ENCODE measurements at places on chromosomes 7 and 10.

GRCh38 chr10:92075829-92076228 is 152.3 kb downstream of the BTAF1 start:
- DNase-seq, result no peak

GRCh38 chr10:29501692-29502091 is 133.1 kb downstream of the SVIL start:
- DNase-seq, result no peak

DNA sequence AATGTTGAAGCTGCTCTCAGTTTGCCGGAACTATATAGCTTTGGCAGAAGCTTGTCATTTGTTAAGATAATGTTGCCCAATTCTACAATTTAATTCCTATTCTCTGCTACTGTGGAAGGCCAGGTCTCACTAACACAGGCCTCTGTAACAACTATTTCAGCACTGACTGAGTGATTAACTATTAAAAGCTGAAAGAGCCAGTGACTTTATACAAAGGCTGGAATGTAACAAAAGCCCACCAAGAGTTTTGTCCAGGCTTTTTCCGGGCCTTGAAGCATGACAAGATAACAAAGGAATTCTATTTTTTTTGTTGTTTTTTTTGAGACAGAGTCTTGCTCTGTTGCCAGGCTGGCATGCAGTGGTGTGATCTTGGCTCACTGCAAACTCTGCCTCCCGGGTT is 795.6 kb downstream of the PHTF2 start:
- DNase-seq, result no peak

GRCh38 chr7:47265621-47266020 is 316.3 kb downstream of the TNS3 start:
- no peak for DNase-seq

DNA sequence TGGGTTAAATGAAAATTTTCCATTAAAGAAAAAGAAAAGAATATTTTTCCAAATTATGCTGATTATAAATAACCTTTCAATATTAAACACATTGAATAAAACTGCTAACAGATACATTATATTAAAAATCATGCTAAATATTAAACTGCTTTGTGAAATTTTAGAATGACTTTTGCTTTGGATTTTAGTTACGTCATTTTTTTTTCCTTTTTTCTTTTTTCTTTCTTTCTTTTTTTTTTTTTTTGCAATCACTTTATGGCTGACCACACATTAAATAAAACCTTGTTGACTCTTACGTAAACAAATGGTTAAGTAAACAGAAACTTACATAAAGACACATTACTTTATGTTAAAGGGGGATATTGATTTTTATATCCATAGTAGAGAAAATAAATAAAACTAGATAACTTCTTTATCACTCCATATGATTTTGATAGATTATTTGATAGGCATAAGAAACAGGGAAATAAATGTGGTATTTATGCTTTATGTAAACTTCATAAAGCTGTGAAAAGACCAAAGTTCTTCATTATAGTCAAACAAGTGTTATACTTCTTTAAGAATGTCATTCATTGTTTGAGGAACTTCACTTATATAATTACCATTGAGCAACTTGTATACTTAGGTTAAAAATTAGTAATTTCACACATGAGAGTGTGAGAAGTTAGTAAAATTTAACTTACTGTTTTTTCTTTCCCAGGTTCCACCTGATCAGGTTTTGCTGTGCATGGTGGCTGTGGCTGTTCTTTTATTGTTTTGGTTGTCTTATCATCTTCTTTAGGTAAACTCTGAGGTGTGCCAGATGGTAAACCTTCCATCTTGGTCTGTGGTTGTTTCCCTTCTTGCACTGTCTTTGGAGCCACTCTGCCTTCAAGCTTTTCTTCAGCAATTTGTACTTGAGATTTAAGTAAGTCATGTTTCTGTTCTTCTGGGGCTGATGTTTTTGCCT is 197.3 kb downstream of the PCLO start:
- DNase-seq, result no peak

DNA sequence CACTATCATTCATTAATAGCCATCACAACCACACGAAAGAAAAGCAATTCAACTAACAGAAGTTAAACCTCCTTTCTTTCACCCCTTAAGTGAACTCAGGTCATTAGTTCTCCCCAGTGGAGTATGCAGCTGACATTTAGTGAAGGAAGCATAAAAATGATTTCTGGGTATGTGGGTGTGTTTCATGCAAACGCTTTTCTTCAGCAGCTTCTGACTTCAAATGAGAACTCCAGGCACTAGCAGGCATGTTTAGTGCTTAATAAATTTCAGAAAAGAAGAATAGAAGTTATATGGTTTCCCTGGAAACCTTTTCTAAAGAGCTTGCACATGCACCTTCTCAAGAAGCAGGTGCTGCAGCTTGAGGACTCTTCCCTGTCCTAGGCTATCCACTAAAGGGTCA is 62.5 kb downstream of the PIK3CG start:
- no peak for DNase-seq

GRCh38 chr7:158355456-158356065 is 232.1 kb downstream of the PTPRN2 start:
- no peak for DNase-seq

DNA sequence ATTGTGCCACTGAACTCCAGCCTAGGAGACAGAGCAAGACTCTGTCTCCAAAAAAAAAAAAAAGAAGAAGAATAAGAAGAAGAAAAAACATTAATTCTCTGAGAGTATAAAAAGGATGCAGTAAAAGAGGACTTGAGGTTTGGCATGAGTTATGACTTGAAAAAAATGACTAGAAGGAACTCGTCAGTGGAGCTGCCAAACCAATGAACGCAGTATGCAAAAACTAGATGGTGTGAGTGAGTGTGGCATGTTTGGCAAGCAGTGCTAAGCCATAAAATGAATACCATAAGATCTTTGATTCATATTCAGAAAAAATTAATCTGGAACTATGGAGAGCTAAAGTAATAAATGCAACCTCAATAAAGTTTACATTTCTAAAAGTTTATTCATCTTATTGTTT is 68.6 kb upstream of the MEOX2 start:
- DNase-seq, result no peak

DNA sequence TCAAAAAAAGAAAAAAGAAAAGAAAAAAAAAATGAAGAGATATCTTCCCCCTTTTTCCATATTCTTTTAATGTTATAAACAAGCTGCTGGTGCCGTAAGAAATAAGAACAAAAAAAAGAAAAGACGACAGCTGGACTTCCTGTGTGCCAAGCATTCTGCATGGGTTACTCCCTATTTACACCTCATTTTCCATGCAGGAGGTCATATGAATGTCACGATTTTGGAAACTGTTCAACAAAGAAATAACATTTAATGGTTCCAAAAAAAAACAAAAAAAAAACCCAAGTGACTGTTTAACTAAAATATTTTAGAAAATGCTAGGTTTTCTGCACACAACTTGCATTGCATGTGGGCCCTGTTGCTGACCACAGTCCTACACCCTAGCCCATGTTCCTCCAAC is 159.3 kb downstream of the TNS3 start:
- no peak for DNase-seq

- DNase-seq, result no peak
Measured at GRCh38 chr7:140330128-140330527, 68.2 kb downstream of the SLC37A3 start.

DNA sequence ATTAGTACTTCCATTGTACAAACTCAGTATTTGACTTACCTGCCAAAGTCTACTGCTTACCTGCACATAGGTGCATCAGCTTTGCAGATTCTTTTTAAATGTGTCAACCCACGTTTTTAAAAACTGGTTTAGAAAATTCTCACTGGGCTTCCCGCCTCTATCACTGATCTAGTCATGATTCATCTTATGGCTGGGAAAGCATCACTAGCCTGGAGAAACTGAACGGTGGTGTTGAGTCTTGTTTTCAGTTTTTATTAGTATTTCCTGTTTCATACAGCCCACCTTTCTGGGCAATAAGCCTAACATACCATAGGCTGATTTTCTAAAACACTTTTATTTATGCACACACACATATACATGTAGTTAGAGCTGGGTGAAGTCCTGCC is 19.7 kb downstream of the DOCK1 start:
- no peak for DNase-seq

DNA sequence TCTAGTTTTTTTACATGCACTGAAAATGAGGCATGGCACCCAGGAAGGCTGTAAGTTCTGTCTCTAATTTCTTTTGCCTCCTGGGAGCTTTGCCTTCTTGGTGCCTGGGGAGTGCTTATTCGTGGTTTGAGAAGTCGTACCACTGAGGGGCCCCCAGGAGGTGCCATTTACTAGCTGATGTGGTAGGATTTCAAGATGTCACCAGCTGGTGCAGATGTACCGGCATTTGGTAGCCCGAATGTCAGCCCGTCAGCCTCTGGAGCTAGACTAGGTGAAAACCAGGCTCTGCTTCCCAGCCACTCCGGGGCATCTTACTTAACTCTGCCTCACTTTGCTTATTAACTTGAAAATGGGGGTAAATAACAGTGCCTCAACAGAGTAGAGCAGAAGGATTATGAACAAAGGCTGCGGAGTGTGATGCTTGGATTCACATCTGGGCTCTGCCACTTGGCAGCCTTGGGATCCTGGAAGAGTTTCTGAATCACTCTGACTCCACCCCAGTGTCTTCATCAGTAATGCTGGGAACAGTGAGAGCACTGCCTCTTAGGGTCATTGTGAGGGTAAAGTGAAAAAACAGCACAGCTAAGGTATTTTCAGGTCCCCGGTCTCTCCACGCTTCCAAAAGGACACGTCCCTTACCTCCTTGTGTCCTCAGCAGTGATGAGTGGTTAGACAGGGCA is 31.4 kb upstream of the BTBD16 start:
- no peak for DNase-seq

DNA sequence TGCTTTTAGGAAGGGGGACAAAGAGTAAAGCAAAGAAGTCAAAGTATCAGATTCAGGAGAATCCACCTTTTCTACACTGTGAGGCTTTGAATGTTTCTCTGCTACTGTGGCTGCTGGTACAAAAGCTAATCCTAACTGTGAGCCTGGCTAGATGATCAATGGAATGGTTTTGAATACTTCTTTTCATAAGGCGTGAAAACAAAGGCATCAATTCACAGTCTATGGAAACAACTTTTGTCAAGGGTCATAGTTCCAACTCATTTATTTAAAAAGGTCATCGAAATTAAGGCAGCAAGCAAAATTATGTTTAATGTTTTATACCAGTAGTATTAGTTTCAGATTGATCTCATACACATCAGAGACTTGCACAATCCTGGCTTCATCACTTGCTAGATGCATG is 118.1 kb downstream of the CTTNBP2 start:
- no peak for DNase-seq

GRCh38 chr10:71472912-71473311 is 76.2 kb downstream of the CDH23 start:
- DNase-seq, result no peak
